ENCODE measurements at places on chromosomes 16 and 17.

DNA sequence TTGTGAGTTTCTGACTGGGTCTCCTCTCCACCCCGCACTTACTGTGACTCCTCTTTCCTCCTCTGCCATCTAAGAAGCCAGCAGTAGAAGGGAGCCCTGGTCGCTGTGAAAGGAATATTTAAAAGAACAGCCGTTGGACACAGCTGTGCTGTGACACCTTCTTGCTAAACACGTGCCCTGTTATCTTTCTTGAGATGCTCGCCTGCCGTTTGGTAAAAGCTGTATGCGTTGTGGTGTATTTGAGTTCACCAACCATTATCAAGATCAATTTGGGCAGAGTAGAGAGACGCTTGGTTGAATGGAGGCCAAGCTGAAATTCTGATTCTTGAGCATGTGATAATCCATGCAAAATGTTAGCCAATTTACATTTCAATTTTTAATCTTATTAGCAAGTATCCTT is 3.8 kb downstream of the GID4 start:
- DNase-seq: no peak

DNA sequence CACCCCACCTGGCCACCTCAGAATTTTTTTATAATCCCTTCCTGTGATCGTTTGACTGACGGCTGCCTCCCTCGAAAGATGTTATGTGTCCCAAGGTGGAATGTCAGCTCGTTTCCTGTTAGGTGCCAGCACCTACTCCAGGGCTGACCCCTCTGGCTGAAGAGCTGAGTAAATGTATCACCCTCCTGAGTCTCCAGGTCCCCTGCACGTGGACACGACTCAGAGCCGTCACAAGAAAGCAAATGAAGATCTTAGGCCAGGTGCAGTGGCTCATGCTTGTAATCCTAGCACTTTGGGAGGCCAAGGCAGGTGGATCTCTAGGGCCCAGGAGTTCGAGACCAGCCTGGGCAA is 273.2 kb downstream of the C16orf95 start:
- no peak for DNase-seq

GRCh38 chr17:21076242-21076641 is 33.4 kb upstream of the USP22 start:
- peak; percentile 28 for DNase-seq

DNA sequence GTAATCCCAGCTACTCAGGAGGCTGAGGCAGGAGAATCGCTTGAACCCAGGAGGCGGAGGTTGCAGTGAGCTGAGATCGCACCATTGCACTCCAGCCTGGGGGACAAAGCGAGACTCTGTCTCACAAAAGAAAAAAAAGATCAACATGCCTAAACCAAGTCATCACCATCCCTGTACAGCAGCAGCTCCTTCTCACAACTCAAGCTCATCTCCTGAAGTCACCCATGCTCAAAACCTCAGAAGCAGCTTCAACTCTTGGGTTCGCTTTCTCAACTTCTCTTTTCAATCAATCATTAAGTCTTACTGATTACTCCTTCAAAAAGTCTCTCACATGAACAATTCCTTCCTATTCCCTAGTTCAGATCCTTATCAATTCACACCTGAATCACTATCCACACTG is 31.3 kb downstream of the PHLPP2 start:
- DNase-seq: no peak

- DNase-seq: peak; percentile 79
Measured at GRCh38 chr17:42518046-42518754, 17.8 kb upstream of the NAGLU start.
